ENCODE measurements at places on chromosomes 1 and 21. TPM values are rescaled to one million over a fixed set of nuclear protein-coding genes. Genes with fewer than 3 reads are reported as not detected.

DNA sequence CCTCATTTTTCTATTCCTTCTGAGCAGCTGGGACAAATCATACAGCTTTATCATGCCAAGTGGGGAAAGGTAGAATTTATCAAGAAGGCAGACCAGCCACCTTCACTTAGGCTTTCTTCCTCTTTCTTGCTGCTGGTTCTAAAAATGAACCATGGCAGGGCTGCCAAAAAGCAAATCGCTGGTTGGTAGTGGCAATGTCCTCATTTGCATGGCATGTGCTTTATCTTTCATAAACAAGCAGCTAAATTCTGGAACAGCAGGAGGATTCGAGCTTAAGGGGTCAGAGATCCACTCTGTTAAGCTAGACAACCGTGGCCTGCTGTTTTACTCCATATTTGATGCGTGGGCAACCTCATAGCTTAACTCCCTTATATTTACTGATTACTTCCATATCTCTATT is 91.3 kb downstream of the RPE65 start:
- H3K27ac ChIP-seq = no peak overlapping the region
- no peaks in the 10 kb centered on the region for H3K27me3 ChIP-seq
- no peak overlapping the region for H3K4me3 ChIP-seq
- H3K36me3 ChIP-seq = no peaks in the 10 kb centered on the region
- no peak for DNase-seq
- no peaks in the 10 kb centered on the region for H3K4me1 ChIP-seq

GRCh38 chr1:231340328-231341013 is 2.4 kb downstream of the SPRTN start:
- H3K27me3 ChIP-seq = no peaks in the 10 kb centered on the region
- peaks cover 18% of the 10 kb centered on the region for H3K36me3 ChIP-seq
- no peak for DNase-seq
- no peak overlapping the region for H3K27ac ChIP-seq
- no peak overlapping the region for H3K4me3 ChIP-seq

DNA sequence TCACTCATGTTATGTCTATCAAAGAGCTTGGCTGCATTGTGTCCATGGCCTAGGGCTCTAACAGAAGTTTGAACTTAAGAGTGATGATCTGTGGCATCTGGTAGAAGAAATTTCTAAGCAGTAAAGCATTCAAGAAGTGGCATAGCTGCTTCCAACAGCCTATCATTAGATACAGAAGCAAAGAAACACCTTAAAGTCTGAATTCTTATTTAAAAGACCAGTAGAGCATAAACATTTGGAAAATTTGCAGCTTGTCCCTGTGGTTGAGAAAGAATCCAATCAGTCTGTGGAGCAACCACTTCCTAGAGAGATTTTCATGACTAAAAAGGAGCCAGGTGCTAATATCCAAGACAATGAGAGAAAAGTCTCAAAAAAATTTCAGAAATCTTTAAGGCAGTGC is 165.5 kb downstream of the SNX7 start:
- no peaks in the 10 kb centered on the region for H3K27me3 ChIP-seq
- DNase-seq = no peak
- H3K4me3 ChIP-seq = no peak overlapping the region
- no peaks in the 10 kb centered on the region for H3K36me3 ChIP-seq

GRCh38 chr21:44510508-44511218 is 29.3 kb downstream of the KRTAP10-1 start:
- no peaks in the 10 kb centered on the region for H3K36me3 ChIP-seq
- peak overlapping the region; percentile 34 for H3K4me3 ChIP-seq
- peaks cover 7% of the 10 kb centered on the region for H3K4me1 ChIP-seq
- H3K27ac ChIP-seq = peak overlapping the region; percentile 63
- H3K27me3 ChIP-seq = no peaks in the 10 kb centered on the region

- H3K27ac ChIP-seq = no peak overlapping the region
- H3K4me1 ChIP-seq = no peaks in the 10 kb centered on the region
- H3K27me3 ChIP-seq = peaks cover 21% of the 10 kb centered on the region
- DNase-seq = no peak
- no peak overlapping the region for H3K4me3 ChIP-seq
Observed at GRCh38 chr1:22542886-22543285, 20.4 kb upstream of the EPHA8 start.

Gene CHI3L1
- 0.22 TPM for polyA plus RNA-seq

All from large intestine (tissue), 12 donors.